ENCODE measurements at places on chromosomes 2 and 18.

DNA sequence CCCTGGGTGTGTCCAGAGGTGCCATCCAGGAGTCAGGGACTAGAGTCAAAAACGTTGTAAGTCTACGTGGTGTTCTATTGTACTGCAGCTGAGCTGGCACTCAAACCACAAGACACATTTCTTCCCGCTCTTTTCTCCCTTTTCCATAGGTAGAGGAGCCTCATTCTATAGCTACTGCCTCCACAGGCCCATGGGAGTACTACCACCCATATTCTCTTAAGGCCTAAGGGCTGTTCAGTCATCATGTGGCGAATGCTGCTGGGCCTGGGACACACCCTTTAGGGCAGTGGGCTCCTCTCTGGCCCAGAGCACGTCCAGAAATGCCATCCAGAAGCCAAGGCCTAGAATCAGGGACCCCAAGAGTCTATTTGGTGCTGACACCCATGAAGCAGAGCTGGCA, 1271.7 kb downstream of the CNTNAP5 start:
- no peak for DNase-seq

DNA sequence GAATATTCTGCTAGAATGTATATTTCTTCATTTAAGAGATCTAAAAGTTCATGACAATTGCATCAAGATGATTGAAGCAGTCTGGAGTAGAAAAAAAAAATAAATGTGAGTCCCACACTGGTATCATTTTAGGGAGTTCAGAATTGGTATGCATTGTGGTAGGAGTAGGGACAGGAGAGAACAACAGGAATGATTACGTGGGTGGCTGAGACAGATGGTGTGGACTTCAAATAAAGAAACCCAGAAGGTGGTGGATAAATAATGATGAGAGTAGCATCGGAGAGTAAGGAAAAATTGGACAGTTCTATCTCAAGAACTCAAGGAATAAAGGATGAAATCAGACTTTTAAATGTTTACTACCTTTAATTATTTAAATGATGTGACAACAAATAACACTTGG, 289.6 kb downstream of the GALNT13 start:
- DNase-seq = no peak

DNA sequence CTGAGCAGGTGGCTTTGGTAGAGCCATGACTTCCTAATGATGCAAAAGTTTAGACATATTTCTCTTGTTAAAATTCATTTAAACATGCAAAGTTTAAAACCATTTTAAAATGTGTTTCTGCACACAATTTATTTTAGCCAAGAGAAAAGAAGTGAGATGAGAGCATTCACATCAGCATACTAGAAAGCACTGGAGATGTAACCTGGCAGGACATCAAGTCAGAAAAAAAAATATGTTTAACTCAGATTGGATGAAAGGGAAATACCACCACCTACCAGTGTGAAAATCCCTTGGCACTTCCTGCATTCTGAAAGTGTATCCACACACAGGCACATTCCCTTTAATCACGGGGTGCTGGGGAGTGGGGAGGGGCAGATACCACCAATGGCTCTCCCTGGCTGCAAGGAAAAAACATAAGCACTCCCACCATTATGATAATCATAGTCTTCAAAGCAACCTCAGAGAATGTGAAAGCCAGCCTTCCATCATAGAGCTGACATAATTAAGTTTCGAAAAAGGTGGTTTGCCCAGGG, 25.0 kb downstream of the DNER start:
- no peak for DNase-seq

DNA sequence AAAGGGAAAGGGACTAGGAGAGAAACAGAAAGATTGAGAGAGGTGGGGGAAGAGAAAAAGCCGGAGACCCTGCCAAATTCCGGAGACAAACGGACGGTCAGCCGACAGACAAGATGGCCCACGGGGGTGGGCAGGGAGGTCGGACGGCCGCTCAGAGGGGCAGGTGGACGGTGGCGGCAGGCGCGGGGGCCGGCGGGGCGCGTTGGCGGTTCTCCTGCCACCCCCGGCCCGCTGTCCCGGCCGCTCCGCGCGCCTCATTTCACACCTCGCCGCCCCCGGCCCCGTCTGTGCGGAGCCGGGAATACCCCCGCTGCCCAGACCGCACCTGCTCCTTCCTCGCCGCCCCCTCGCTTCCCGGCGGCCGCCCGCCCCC, 935 bp downstream of the SLC30A3 start:
- no peak for DNase-seq

DNA sequence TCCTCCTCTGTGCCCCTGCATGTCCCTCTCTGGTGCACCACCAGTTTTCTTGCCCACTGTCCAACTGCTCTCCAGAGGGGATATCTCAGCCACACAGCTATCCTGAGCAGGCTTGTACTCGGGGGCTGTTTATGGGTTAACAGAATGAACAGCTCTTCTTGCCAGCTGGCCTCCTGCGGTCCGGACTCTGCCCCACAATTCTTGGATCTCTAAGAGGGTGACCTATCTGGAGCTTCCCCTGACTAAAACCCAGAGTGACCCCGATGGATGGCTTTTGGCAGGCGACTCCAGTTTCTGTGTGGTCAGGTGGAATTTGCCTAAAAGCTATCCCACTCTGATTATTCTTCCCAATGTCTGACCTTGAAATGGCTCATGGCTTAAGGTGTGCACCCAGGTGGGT, 9.1 kb downstream of the SOWAHC start:
- DNase-seq = no peak

GRCh38 chr2:46679761-46680160, 200.4 kb downstream of the TMEM247 start:
- DNase-seq = no peak

- DNase-seq = no peak
These were observed 63.0 kb downstream of the GLI2 start for GRCh38 chr2:120798567-120799247.

DNA sequence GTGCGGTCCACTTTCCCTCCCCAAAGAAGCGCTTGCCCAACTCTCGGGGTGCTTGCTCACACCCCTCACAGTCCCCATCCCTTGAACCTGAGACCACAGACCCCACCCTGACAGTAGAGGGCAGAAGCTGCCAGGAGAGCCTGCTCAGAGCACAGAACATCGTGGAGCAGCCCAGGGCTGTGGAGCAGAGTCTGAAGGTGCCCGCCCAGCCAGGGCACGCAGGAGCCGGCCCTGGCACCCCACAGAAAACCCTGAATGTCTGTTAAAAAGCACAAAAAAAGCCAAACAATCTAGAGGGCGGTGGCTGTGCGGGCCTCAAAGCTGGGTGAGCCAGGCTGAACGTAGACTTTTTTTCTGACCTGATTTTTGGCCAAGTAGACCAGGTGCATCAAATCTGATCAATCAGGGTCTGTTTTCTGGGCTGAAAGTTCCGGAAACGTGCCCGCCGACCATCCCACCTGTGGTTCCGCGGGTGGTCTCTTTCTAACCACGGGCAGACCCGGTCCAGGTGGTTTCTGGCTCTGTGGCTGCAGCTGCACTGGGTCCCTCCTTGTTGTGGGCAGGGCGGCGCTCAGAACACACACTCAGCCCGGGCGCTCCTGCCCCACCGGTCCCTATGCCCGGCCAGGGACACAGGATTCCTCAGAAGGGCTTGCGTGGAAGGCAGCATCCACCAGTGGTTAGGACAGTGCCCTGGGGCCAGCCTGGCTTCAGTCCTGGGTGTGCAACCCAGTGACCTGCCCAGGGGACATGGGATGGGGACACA, 66.3 kb downstream of the SLC66A2 start:
- DNase-seq = no peak

GRCh38 chr18:44786688-44787087, 106.0 kb downstream of the SETBP1 start:
- no peak for DNase-seq

- DNase-seq = no peak
These were observed 593.3 kb downstream of the CPS1 start for GRCh38 chr2:211149731-211150130.

Measured in PC-9 (cell line).